ENCODE measurements at places on chromosomes 4 and X.

- DNase-seq, result no peak
Measured at GRCh38 chr4:152218576-152218975, 317.3 kb downstream of the FBXW7 start.

DNA sequence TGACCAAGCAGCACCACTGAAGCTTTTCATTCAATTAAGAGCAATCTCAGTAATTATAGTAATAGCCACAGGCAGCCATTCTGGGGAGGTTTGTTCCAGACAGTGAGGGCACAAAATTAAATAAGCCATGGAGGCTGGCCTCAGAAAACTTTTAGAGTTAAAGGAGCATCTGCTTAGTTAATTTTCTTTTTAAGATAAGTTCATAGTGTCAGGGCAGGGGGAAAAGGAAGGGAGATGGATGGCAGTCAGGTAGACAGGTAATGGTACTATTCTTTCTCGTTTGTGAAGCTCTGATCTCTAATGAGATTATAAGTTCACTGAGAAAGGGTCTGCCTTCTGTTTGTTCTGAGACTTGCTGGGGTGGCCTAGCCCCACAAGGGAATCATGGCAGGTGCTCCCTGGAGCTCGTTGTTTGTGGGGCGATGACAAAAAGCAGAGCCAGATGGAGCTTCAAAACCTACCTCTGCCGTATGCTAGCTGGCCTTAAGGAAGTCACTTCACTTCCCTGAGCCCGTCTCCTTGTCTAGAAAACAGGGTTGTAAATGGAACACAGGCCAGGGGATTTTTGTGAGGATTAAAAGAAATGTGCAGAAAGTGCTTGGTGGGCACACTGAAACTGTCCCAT, 44.6 kb upstream of the FGFBP2 start:
- DNase-seq, result no peak

- DNase-seq, result no peak
Measured at GRCh38 chr4:108754327-108754726, 8.5 kb downstream of the ETNPPL start.

DNA sequence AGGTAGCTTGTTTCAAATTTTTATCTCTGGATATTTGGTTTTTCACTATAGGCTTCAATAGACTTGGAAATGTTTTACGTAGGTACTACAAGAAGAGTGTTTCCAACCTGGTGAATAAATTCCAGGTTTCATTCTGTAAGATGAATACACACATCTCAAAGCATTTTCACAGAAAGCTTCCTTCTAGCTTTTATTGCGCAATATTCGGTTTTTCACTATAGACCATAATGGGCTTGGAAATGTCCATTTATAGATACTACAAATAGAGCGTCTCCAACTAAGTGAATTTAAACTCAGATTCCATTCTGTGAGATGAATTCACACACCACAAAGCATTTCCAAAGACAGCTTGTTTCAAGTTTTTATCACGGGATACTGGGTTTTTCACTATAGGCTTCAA, 857.7 kb upstream of the HS3ST1 start:
- DNase-seq, result no peak

- no peak for DNase-seq
Measured at GRCh38 chrX:96224279-96224678, 460.4 kb upstream of the DIAPH2 start.

DNA sequence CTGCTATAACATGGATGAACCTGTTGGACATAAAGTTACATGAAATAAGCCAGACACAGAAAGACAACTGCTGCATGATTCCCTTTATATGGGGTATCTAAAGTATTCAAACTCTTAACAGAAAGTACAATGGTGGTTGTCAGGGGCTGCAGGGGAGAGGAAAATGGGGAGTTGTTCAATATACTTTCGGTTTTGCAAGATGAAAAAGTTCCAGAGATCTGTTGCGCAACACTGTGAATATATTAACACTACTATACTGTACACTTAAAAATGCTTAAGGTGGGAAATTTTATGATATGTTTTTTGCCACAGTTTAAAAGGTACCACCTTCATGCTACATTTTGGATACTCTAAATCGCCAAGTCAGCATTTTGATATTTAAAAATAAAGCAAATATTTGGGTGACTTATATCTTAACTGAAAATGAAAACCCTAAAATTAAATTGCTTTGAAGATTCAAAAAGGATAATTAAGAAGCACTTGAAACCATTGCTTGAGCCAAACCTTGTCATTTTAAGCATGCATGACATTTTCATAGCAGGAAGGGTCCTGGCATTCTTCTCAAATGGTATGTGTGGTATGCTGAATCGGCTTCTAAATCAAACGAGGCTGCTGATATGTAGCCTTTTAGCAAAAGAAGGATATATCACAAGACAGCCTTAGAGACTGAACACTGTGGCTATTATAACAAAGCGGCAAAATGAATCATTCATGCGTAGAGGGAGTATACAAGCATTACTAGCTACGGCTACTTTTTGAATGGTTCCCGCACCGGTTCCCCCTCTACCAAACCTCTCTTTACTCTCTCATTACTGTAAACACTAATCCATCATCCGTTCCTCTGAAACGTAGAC, 607.1 kb upstream of the DIPK2B start:
- no peak for DNase-seq

DNA sequence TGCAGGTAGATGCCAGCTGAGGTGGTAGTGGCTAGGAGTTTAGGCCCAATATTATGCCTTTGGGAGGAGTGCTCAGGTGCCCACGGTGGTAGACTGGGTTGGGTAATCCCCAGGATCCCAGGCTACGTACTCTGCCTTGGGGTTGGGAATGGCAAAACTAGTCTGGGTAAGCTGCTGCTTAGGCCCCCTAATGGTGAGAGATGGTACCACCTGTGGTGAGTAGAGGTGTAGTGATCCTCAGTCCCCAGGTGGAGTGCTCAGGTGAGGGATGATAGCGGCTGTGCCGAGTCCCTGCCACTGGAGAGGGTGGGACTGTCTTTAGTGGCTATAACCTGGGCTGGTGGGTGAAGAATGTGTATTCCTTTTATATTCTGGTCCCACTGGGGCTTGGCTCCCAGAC, 75.2 kb downstream of the IL1RAPL2 start:
- DNase-seq, result no peak

GRCh38 chrX:49230500-49231232, 2.5 kb downstream of the CACNA1F start:
- no peak for DNase-seq

- DNase-seq, result no peak
Measured at GRCh38 chr4:156615066-156615531, 356.5 kb downstream of the PDGFC start.

GRCh38 chr4:123120473-123120872, 198.1 kb upstream of the NUDT6 start:
- DNase-seq, result no peak

GRCh38 chrX:136920001-136920400, 39.5 kb upstream of the RBMX start:
- no peak for DNase-seq

- DNase-seq, result no peak
Measured at GRCh38 chr4:20809812-20810211, 109.6 kb downstream of the PACRGL start.

GRCh38 chrX:73930300-73930699, 367.3 kb downstream of the CHIC1 start:
- no peak for DNase-seq

GRCh38 chr4:186946682-186947294, 223.1 kb upstream of the FAT1 start:
- DNase-seq, result no peak

DNA sequence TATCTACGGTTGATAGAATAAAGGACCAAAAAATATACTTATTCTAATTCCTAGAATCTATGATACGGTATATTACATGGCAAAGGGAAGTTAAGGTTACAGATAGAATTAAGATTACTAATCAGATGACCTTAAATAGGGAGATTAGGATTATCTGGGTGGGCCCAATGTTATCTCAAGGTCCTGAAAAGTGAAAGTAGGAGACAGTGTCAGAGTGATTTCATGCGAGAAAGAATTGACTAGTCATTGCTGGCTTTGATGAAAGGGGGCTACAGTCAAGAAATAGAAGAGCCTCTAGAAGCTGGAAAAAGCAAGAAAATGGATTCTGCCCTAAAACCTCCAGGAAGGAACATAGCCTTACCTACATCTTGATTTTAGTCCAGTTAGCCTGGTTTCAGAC, 176.9 kb upstream of the PPP1R2C start:
- no peak for DNase-seq

DNA sequence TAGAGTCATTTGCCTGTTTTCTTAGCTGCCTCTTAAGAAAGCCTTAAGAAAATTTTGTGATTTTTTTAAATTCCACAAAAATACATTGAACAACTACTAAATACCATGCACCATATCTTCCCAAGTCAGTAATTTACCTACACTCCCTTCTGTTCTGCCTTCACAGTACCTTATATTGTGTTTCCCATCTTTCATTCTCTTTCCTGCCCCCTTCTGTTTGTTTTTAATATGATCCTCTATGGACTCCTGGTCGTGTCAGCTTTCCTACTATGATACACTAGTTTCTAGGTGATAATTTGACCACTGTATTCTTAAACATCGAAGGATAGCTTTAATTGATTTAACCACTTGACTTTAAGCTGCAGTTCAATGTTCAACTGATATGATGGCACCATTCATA, 297.7 kb upstream of the HAND2 start:
- DNase-seq, result no peak

Measured in stimulated activated CD8-positive, alpha-beta memory T cell treated with anti-CD3 and anti-CD28 coated beads, Interleukin-7, amount 100 ng/mL, for 1 hour (primary cell).